ENCODE measurements at places on chromosomes 12 and 14.
A peak's percentile ranks its signal among the peaks of the same experiment; 100 is the strongest.

- peak; percentile 82 for DNase-seq
These were observed 903 bp upstream of the NT5DC3 start for GRCh38 chr12:103841690-103842584.

DNA sequence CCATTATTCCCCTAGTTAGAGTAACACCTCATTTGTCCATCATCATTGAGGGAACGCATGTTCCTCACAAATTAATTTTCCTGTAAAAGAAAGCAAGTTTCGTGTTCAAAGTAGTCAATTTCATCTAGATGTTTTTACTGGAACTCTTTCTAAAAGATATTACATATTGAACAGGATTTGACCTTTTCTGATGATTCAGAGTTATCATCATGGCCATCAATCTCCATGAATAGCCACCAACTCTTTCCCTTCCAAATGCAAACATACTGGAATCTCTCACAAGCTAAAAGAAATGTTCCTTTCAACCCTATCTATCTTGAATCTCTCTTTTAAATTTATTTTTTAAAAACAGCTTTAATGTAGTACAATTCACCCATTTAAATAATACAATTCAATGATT is 263.1 kb upstream of the FAR2 start:
- DNase-seq = no peak

DNA sequence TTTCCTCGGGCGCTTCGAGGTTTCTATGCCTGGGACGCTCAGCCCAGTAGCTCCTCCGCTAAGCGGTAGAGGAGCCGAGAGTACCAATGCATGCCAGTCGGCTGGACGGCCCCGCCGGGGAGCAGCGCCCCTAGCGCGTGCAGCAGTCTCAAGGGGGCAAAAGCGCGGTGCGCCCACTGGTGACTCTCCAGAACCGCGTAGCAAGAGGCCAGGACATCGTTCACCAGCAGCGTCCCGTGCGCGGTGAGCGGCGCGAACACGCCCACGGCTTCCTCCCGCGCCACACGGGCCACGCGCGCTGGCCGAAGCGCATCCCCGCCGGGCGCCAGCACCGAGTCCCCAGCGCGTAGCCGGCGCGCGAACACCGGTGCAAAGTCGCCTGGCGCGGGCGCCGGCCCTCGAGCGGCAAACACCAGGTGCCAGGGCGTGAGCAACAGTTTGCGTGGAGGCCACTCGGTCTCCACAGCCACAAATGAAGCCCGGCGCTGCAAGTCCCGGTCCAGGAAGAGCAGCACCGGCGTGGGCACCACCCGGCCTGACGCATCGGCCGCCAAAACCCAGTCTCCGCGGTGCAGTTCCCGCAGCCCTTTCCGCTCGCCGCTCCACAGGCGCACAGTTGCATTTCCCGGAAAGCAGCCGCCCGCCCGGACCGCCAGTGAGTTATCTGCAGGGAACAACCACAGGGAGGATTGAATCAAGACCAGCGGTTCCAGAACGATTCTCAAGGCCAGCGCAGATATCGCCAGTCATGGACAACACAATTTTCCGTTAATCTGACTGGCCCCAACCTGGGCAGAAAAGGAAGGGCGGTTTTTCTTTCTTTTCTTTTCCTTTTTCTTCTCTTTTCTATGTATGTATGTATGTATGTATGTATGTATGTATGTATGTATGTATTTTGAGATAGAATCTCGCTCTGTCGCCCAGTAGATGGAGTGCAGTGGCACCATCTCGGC is 4.5 kb downstream of the DHH start:
- peak; percentile 72 for DNase-seq

DNA sequence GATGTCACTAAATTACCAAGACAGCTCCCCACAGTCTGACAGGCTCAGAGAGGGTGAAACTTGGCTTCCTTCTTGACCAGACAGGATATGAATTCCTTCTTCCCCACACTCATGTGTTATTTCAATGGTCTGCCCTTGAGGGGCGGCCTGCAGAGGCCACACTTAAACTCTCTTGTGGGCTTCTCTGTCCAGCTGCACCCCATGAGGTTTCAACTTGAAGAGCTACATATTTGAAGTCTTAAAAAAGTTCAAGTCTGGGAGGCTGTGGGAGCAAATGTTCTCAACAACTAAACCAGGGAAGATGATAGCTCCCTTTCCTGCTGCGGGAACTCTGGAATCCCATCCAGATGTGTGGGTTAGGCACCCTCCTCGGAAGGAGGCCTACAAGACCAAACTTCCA is 98.3 kb downstream of the TTC7B start:
- DNase-seq = no peak

DNA sequence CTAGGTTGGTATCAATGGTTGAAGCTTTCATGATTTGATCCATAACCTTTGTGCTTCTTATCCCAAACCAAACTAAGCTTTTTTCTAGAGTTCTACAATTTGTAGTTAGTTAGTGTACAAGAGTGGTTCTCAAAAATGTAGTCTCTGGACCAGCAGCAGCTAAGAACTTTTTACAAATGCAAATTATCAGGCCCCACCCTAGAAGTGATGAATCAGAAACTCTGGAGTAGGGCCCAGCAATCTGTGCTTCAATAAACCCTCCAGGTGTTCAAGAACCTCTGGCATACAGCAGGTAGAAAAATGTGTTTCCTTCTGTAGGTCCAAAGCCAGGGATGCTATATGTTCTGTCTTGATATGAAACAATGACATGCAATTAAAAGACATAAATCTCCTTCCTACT is 26.1 kb upstream of the ACTR6 start:
- DNase-seq = no peak

- no peak for DNase-seq
These were observed 394.2 kb downstream of the SOX5 start for GRCh38 chr12:23555180-23555824.

- DNase-seq = no peak
These were observed 1124.7 kb downstream of the FLRT2 start for GRCh38 chr14:86654558-86655184.

GRCh38 chr12:1839956-1840951 is 19.9 kb downstream of the LRTM2 start:
- peak; percentile 34 for DNase-seq

DNA sequence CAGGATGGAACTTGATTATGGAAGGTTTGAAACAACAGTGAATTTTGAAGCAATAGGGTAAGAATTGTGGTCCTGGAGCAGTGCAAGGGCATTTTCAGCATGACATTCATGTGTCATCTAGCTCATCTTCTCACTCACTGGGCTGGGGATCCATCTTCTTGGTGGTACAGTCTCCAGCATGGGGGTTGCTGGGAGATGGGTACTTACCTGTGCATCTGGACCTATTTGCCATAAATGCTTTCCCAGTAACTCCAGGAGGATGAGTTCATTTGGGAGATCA is 7.2 kb downstream of the HSP90AA1 start:
- DNase-seq = no peak

DNA sequence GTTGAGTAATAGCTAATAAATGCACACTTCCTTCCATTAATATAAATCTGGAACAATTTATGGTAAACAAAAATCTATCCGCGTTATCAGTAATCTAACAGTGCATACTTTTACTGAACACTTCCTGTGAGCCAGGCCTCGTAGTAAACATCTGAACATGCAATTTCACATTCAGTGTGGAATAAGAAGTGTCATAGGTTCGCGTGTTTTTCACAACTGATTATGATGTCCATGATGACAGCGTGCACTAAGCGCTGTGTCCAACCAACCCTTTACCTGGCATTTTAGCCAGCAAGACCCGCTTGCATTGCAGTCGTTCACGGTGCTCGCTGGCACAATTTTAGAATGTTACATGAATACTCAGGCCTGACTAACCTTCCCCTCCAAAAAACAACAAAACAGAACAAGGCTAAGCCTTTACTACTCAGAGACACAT is 2.1 kb downstream of the PNMA1 start:
- DNase-seq = no peak

GRCh38 chr12:99847936-99848335 is 136.8 kb downstream of the ANKS1B start:
- DNase-seq = no peak

DNA sequence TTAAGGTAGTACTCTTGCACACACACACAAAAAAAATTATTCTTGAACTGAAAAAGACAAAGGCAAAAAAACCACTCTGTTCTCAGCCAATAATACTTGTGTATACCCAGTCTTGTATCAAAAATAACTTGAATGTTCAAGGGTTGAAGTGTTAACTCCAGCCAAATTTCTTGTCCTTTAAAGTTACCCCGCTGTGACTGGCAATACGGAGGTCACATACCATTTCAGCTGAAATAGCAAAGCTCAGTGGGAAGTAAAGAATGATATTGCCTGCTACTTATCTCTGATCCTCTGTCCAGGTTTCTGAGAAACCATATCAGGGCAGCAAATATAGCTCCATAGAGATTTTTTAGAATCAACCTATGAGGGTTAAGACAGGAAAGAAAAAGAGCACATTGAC is 167.4 kb downstream of the C12orf50 start:
- no peak for DNase-seq
